Fibroblast of upper back skin (primary cell): ENCODE measurements at places on chromosomes 3 and 15.
A peak's percentile ranks its signal among the peaks of the same experiment; 100 is the strongest.

- no peak for DNase-seq
These were observed 808.7 kb downstream of the GRM7 start for GRCh38 chr3:7669641-7670040.

GRCh38 chr15:52658955-52659354 is 20.2 kb downstream of the ATOSA start:
- no peak for DNase-seq

DNA sequence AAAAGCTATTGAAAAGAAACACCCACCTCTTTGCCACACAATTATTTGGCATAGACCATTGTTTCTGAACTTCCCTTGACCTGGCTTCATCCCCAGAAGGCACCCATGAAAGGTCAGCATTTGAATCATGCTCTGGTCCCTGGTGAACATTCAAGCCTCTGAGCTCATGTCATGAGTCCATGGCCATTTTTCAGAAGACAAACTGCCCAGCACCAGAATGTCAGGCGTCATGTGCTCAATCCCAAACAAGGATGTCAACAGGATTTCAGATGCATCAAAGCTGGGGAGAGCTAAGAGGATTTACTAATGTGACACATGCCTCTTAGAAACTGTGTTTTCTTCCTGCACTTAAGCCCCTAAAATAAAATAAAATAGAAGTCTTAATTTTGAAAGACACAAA is 41.3 kb downstream of the TMED3 start:
- DNase-seq: no peak

GRCh38 chr3:44045476-44046275 is 196.0 kb upstream of the TOPAZ1 start:
- DNase-seq: no peak

- DNase-seq: no peak
These were observed 3.7 kb downstream of the HRG start for GRCh38 chr3:186669378-186670084.

DNA sequence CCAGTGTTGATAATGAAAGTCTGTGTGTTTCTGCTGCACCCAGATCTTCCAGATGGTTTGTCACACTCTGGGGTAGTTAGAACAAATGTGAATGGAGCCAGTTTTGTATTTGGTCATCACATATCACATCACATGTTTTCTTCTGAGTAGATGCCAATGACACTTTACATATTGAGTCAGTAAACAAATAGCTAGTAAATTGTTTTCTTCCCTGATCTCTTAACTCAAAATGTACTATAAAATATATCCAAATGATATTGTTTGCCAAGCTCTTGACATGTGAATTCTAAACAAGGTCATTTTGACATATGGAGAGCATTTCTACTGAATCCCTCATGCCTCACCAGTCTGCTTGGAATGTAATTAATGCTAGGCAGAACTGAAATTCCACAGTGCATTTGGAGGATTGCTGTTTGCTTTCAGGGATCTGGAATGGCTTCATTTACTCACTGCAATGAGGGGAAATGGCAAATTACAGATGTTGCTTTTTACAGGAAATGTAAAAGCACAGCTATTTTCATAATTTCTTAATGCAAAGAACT is 45.0 kb downstream of the PDHB start:
- DNase-seq: peak; percentile 90

- DNase-seq: no peak
These were observed 756 bp upstream of the RMDN3 start for GRCh38 chr15:40755812-40756208.

DNA sequence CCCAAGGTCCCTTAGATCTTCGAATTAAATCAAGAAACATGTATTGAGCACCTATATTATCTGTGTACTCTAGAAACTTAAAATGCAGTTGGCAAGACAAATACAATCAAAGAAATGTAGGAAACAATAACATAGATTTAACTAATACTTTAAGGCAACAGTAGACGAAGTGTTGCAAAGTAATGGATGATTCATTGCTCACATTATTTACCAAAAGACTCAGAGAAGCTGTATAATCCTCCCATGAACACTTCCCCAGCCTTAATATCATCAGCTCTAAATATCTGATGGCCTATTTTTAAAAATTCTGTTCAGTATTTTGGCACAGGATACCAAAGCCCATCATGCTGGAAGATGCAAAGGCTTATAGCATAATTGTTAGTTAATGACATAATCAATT is 272.1 kb upstream of the TTC14 start:
- no peak for DNase-seq

GRCh38 chr15:38928431-38928830 is 363.8 kb upstream of the RASGRP1 start:
- DNase-seq: no peak

DNA sequence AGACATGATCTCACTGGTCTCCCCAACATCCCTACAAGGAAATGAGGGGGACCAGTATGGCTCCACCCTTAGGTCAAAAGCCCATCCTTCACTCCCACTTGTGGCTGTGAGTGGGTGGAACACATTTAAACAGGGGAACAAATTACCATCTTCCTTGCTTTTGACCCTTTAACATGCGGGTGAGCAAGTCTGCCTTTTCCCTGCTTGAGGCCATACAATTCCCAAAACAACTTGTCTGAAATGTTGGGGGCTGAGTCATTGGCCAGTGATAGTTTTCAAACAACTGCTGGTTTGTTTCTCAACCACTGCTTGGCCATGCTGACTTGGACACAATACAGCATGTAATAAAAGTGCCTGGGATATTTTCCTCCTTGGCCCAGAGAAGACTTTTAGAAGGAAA is 39.6 kb downstream of the COL8A1 start:
- peak; percentile 85 for DNase-seq

DNA sequence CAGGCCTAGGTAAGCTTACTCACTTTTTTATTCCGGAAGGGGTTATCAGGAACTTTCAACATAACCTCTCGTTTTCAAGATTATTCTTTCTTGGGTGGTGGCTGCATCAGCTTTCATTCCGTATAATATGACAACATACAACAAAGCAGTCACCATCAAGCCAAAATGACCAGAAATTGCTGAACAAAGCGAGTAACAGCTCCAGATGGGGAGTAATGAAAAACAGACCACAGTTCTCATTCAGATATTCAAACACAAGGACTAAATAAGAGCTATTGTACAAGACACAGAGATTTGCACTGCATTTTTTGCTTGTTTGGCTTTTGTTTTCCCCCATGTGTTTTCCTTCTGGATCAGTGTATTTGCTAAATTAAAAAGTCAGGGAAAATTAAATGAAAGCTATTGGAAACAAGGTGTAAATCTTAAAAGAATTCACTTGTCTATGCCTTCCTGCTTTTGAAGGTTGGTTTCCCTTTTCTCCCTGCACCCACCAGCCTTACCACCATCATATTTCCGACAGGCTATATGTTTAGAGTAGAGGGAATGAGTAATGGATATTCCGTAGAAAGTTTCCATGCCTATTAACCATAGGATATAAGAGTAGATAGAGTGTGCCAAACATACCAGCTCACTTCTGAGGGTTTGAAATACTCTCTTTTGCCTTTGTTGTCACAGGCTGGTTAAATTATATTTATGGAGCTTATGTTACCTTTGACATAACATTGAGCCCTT is 213.6 kb downstream of the RBMS3 start:
- peak; percentile 77 for DNase-seq

DNA sequence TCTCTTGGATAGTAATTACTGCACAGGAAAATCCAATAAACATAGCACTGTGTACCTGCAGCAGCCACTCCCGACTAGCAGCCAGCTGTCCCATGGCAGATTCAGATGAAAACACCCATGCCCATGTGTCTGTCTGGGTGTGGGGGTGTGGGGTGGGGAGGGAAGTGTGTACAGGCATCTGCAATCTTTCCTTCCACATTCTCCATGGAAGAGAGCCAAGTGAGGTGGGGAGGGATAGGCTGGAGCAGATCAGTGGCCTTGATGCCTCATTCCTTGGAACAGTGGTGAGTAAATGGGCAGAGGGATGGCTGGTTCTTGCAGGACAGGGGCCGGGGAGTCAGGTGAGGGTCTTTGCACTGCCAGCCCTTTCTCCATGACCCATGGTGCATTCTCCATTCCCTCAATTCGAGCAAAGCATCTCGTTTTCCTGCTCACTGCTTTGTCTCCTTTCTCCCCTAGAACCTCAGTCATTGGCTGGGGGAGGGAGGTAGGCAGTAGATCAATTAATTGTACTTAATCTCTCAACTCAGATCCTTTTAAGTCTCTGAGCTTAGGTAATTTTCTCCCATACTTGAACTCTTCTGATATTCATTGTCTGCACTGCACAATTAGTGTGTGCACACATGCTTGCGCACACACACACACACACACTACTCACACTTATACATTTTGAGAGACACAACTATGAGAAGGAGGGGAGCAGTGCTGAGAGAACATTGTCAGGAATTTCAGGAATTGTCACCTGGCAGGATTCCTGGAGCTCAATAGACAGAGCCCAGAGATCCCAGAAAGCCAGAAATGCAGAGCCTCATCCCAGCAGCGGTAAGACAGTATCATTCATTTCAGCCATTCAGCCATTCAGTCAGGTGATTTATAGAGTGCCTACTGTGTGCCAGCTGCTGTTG is 31.9 kb downstream of the PDIA5 start:
- DNase-seq: peak; percentile 86

GRCh38 chr3:15262021-15262420 is 56.0 kb downstream of the CAPN7 start:
- no peak for DNase-seq

GRCh38 chr3:101142160-101142559 is 148.9 kb upstream of the ABI3BP start:
- no peak for DNase-seq
